ENCODE measurements at places on chromosomes 13 and 19.

DNA sequence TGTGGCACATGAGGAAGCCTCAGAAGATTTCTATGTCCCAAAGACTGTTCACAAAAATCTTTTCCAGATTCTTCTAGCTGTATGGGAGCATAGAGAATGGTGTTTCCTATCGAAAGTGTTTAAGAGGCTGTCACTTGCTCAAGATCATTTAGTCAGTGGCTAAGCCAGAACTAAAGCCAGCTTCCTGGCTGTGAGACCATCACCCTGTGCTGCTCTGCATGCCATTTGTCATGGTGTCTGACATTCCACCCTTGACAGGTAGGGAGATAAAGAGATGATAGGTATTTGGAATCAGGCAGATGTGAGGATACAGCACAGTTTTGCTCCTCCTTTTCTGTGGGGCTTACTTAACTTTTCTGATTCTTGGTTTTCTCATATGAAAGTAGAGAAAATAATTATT, 177.3 kb downstream of the DNAJC15 start:
- DNase-seq = no peak

DNA sequence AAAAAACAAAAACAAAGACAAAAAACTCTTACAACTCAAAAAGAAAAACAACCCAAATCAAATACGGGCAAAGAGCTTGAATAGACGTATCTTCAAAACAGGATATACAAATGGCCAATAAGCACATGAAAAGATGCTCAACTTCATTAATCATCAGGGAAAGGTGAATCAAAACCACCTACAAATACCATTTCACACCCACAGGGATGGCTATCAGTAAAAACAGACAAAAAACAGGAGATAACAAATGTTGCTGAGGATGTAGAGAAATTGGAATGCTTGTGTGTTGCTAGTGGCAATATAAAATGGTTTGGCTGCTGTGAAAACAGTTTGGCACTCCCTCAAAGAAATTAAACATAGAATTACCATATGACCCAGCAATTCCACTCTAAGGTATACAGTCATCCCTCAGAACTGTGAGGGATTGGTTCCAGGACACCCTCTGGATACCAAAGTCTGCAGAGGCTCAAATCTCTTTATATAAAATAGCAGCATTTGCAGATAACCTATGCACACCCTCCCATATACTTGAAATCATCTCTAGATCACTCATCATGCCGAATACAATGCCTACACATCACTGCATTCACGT, 29.7 kb downstream of the MLLT1 start:
- DNase-seq = no peak

DNA sequence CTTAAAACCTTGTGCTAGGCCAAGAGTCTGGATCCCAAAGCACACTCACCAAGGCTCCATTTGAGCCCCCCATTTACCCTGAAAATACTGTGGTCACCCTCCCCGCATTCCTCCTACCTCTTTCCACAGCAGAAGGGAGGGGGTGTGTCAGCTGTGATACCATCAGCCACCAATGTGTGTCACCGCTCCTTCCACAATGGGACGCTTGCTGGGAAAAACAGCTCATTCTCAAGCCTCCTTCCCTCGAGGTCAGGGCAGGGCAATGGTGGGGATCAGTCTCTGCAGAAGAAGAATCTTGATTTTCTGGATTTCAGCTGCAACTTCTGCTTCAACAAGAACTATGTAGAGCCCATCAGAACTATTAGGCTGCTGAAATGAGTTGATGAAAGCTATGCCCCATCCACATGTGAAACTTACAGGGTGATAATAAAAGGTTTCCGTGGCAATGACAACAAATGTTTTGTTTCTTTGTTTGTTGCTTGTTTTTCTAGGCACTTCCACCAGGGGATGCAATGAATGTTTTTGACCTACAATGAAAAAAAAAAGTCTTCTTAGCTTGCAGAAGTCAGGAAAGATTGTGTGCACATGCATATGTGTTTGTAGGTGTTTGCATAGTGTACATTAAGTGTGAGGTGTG, 26.4 kb upstream of the ZNF507 start:
- DNase-seq = no peak

DNA sequence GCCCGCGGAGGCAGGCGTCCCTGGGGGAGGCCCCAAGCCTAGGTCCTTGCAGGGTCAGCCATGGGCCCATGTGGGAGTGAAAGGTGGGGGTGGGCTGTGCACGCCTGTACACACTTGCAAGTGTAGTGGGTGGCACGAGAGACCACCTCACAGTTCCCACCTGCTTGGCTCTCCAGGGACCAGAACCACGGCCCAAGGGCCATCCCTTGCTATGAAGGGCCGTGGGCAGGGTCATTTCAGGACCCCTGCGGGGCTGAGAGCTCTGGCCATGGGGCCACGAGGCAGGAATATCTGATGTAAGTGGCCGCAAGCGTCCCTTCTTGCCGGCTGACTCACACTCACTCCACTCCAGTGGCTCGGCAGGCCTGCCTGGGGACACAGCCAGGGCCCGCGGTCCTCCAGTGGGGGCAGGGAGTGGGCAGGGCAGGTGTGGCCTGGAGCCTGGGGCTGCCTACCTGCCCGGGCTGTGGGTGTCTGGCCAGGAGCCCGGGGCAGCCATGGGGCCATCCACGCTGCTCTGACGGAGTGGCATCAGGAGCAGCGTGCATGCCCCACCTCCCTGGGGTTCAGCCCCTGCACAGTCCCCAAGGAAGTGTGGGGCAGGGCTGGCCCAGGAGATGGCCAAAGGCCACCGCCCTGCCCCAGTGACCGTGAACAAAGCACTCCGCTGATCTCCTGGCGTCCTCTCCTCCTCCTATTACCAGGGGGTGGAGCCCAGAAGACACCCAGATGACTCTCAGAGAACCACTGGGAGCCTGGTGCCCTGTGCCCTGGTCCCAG, 8.6 kb upstream of the MKNK2 start:
- peak; percentile 69 for DNase-seq

DNA sequence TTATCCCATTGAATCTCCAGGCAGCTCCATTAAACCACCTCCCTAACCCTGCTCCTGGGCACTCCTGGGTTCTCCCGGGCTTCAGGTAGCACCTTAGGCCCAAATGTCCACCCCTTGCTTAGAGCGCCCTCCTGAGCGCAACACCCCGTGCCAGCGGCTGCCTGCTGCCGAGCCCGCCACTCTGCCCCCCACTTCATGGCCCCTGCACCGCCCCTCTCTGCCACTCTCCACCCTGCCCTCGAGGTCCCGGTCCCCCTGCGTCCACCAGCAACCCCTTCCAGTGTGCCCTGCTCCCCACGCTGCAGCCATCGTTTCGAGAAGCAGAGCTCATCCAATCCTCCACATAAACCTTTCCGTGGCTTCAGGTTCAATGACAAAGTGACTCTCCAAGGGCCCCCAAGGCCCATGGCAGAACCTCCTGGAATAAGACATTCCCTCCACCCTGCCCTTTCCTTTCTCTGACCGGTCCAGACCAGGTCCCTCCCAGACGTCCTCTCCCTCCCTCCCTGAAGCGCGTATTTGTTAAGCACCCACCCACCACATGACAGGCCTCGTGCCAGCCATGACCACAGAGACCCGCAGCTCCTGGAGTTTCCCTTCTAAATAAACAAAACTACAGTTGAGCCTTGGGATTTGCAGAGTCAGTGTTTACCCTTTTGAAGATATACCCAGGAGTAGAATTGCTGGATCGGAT, 66.6 kb downstream of the ARHGEF18 start:
- no peak for DNase-seq
